ENCODE measurements at places on chromosomes 1 and 21. TPM values are rescaled to one million over a fixed set of nuclear protein-coding genes. Genes with fewer than 3 reads are reported as not detected.

L1TD1 gene
- not detected for total RNA-seq

DNA sequence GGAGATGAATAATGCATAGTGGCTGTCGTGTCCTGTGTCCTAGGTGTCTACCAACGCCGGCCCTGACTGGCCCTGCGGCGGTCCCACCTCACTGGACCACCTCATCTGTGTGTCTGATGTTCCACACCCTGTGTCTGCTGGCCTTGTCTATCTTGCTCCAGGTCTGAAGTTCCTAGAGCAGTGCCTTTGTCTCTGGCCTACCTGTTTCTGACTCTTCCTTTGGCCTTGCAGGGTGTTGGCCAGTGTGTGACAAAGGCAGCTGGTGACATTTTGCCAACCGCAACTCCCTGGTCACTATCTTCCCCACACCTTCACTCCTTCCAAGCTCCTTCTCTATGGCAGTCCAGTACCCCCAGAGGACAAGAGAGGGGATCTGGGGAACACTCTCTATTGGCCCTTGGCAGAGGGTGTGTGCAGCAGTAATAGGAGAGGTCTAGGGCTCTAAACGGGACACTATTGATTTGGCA, 1.4 kb upstream of the AHDC1 start:
- DNase-seq = no peak

AMY2A gene
- total RNA-seq = not detected

GRCh38 chr21:45595574-45596295, 47.8 kb upstream of the PCBP3 start:
- DNase-seq = no peak

- no peak for DNase-seq
These were observed 26.9 kb downstream of the IGSF21 start for GRCh38 chr1:18134324-18135046.

SERTAD4 gene
- 0.36 TPM for total RNA-seq

ACTL8 gene
- total RNA-seq = not detected

GRCh38 chr1:48784301-48784700, 7.6 kb upstream of the BEND5 start:
- DNase-seq = no peak

SLC9C2 gene
- not detected for total RNA-seq

FCRL6 gene
- total RNA-seq = 1.9 TPM

DEDD gene
- total RNA-seq = 54.8 TPM

ZFP69 gene
- 5.2 TPM for total RNA-seq

DNASE2B gene
- not detected for total RNA-seq

Measured in omental fat pad (tissue), 4 donors.